ENCODE measurements at places on chromosomes 5 and 9.

DNA sequence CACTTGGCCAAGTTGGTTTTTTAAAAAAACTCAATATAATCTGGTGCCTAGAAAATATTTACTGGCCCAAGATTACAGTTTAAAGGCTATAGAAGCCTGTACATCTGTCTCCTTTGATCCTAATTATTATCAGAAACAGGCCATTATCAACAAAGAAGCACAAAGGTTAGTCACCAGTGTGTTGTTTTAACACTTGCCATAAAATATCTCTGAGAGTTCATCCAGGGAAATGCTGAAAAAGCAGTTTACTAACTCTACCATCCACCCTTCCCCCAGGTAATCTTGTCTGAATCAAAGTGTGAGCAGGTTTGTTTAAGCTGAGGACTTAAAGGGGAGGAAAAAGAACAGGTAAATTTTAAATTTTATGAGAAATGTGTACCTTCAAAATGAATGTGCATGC lies 13.3 kb upstream of the TRPM6 start:
- DNase-seq: no peak

DNA sequence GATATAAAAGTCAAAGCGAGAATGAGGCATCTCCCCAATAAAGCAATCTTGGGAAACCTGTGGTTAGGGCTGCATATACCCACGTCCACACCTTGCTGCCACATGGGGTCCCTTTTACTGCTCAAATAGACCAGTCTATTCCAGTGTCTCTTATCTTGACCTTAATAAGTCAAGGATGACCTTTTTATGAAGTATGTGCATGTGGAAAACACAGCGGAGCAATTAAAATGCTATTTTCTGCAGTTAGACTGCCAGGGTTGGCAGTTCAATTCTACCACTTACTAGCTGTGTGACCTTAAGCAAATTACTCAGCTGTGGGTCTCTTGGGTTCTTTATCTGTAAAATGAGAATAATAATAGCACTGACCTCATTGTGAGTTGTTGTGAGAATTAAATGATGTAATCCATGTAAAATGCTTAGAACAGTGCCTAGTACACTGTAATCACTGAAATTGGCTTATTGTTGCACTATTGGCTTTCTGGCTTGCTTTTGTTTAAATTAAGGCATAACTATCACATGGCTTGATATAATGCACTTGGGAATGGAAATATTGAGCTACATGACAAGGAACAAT lies 67.8 kb upstream of the HSPB3 start:
- no peak for DNase-seq

- DNase-seq: no peak
These were observed 17.8 kb downstream of the SHC3 start for GRCh38 chr9:89160806-89161205.

GRCh38 chr5:125695996-125696655 lies 727.1 kb upstream of the GRAMD2B start:
- no peak for DNase-seq

DNA sequence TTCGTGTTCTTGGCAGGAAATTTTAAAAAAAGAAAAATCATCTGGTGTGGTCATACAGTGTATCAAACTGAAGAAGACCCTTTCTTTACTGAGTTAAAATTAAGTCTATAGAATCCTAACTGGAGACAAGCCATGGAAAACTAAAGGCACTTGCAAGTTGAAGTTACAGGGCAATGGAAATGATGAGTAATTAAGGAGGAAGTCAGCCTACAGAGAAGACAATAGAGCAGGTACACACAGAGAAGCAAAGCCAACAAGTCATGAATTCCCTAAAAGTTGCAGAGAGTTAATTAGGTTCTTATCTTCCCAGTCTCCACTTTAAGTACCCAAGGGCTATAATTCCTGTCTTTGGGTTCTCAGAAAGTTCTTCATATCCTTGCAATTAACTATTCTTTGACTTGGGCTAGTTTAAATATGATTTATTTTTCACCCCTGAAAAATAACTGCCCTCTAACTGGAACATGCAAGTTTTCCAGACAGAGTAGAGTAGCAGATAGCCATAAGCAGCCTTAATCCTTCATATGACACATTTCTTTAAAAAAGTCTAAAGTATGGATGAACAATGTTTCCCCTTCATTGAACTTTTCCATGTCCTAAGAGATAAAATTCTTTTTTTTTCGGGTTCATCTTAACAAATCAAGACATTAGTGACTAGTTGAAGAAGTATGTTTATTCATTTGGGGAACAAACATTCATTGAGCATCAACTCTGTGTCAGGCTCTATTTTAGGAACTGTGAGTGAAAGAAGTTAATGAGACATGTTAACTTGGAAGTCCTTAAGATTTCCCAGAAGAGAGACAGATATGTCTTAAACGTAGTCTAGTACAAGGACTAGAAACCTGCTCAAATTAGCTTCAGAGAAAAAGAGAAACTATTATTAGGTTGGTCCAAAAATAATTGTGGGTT lies 5.2 kb upstream of the ITGA2 start:
- DNase-seq: no peak
